Vagina (tissue), 2 donors: ENCODE measurements at places on chromosomes 3 and 15. TPM values are rescaled to one million over a fixed set of nuclear protein-coding genes. Genes with fewer than 3 reads are reported as not detected.

- DNase-seq, result no peak
Observed at GRCh38 chr15:98755781-98756180, 107.4 kb downstream of the IGF1R start.

PLCB2 gene
- total RNA-seq, result 14.0 TPM

- no peak for DNase-seq
Observed at GRCh38 chr15:44713006-44713966, 2.0 kb downstream of the B2M start.

GRCh38 chr15:31437686-31438085 is 111.1 kb downstream of the KLF13 start:
- no peak for DNase-seq

DNA sequence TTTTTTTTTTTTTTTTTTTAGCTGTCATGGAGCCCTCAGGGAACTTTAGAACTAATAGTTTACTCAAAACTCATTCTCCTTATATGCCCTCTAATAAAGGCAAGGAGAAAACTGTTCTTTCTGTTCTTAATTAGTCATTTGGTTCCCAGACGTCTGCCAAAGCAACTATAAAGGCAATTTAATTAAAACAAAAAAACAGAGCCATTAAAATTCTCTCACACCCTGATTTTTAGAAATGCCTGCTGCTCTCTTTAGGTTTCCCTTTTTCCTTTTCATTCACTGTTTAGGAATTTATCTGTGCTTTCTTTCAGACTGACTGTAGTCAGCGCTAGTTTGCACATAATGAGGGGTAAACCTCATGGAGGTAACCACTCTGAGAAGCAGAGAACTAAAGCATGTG is 463.6 kb upstream of the THRB start:
- DNase-seq, result no peak

SLC12A1 gene
- total RNA-seq, result not detected

ACKR2 gene
- 7.9 TPM for total RNA-seq

GRCh38 chr3:55074796-55075195 is 146.9 kb upstream of the LRTM1 start:
- no peak for DNase-seq

GRCh38 chr3:150603153-150603979 is at the start of gene SELENOT:
Gene SELENOT (plus strand): TSS chr3:150603321. CDS start chr3:150603363, 42 bp downstream.
- DNase-seq, result peak; percentile 98

- no peak for DNase-seq
Observed at GRCh38 chr3:182276512-182276911, 516.8 kb upstream of the ATP11B start.

- DNase-seq, result no peak
Observed at GRCh38 chr3:104132566-104133403, 1233.9 kb upstream of the ALCAM start.

TLR9 gene
- not detected for total RNA-seq

A4GNT gene
- not detected for total RNA-seq

GRCh38 chr3:193407112-193407511 is 28.6 kb upstream of the ATP13A5 start:
- DNase-seq, result no peak

ST8SIA2 gene
- not detected for total RNA-seq

- peak; percentile 87 for DNase-seq
Observed at GRCh38 chr15:69760890-69761568, 308.4 kb downstream of the RPLP1 start.

DNA sequence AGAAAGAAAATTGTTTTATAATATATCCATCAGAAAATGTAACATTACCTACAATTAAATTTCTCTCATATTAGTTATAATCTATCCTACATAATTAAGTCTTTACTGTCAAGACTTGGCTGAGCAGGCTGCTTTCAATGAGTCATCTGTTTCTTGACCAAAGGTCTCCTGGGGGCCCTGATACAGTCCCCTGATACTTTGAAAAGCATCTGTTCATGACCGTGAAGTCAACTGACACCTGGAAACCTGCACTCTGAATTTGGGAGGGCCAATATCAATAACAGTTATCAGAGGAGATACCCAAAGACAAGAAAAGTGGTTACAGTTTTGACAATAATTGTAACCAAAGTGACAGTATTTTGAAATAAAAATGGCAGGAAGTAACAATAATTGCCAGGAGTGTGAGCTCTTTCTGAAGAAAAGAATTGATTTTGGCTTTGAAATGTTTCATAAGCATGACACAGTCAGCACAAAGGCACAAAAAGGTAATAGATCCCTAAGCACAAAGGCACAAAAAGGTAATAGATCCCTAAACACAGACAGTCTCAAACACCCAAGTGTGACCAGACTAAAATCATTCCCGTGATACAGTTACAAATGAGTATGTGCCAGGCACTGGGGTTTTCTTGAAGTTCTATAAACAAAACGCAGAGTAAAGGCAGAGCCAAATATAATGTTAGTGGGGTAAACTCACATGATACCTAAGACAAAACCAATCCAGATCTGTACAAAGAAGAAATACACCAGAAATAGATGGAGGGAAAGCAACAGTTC is 260.7 kb downstream of the PLOD2 start:
- DNase-seq, result no peak

DNA sequence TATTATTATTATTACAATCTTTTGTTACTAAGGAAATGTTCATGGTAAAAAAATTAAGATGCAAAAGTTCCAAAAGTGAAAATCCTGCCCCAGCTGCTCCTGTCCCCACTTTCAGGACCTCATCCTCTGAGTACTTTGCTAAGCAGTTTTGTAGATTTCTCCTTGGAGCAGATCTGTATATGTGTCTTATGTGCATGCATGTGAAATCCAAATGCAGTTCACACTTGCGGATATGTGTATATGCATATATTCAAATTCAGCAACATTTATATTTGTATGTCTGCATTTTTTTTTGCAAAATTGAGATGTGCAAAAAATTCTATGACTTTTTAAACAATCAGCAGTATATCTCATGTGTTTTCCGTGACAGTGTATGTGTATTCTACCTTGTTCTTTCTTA is 19.2 kb downstream of the CHCHD6 start:
- DNase-seq, result no peak

- no peak for DNase-seq
Observed at GRCh38 chr3:110456001-110456400, 615.6 kb upstream of the NECTIN3 start.
